ENCODE measurements at places on chromosomes 5 and 9.

DNA sequence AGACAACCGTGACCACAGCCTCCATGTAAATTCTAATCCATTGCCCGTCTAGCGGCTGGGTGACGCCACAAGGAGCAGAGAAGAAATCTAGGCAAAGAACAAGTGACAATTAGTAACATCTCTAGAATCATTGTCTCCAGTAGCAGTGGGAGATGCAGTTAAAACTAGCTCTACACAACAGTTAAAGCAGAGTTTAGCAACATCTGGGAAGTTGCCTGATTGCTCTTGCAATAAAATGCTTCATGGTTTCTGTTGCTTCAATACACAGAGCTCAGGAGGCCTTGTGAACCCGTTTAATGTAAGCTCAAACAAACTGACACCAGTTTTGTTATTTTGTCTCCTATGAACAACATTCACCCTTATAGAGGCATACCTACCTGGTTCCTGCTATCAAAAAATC lies 369.8 kb upstream of the PDE4D start:
- DNase-seq = no peak

DNA sequence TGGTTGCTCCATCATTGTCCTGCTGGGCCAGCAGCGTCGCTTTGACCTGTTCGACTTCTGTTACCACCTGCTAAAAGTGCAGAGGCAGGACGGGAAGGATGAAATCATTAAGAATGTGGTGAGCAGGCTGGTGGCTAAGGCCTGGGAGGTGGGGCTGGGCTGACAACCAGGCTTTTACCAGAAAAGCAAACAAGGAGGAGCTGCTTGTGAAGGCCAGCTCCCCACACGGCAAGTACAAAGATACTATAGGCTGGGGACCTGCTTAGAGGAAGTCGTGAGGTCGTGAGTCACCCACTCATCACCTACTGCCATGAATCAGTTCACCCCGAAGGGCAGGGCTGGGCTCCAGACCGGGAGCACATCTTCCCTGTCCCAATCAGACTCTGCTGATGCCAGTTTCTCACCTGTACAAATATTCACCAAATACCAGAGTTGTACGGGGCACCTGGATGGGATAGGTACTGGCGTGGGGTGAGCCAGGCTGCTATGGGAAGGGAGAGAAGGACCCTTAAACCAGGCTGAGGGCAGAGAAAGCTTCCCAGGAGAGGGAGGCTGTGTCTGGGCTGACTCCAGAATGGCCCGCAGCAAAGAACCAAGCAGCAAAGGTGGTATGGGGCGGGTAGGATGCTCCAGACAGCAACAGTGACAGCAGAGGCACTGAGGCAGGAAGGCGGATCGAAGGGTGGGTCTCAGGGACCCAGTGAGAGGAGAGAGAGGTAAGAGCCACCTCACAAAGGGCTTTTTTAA lies 69.3 kb upstream of the NIPAL4 start:
- no peak for DNase-seq

- DNase-seq = no peak
These were observed 427 bp downstream of the SERINC5 start for GRCh38 chr5:80255431-80255810.

DNA sequence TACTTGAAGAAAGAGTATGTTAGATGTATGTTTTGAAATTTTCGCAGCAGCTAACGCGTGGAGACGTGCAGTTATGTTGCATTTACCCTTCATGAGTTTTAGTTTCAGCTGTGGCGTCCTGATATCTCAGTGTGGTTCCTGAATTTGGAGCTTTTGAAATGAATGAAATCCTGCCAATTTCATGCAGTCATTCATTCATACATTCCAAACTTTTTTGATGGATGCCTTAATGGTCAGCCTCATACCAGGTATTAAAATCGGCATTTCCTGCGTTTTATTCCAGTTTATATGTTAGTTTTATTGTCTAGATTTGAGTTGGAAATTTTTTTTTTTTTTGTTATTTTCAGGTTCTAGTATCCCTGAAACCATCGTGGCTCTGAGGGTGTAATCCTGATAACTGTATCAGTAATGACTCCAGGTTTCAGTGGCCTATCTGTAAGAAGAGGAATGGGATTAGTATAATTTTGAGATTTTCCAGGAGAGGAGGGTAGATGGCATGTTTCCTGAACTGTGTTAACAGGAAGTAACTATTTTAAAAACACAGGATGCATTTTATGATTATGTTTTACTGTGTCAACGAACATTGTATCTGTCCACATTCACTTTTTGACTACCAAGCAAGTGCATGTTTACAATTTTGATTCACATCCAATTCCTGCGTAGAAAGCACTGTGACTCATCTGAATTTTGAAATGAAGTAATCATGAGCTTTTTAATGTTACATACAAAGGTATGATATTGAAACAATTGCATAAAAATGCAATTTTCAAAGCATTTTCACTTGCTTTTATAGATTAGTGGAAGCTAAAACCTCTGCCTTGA lies 1.0 kb downstream of the FOCAD start:
- DNase-seq = no peak

- DNase-seq = no peak
These were observed 54.1 kb upstream of the CHD1 start for GRCh38 chr5:98982880-98983279.

- DNase-seq = no peak
These were observed 37.5 kb downstream of the SLC44A1 start for GRCh38 chr9:105281926-105282325.

DNA sequence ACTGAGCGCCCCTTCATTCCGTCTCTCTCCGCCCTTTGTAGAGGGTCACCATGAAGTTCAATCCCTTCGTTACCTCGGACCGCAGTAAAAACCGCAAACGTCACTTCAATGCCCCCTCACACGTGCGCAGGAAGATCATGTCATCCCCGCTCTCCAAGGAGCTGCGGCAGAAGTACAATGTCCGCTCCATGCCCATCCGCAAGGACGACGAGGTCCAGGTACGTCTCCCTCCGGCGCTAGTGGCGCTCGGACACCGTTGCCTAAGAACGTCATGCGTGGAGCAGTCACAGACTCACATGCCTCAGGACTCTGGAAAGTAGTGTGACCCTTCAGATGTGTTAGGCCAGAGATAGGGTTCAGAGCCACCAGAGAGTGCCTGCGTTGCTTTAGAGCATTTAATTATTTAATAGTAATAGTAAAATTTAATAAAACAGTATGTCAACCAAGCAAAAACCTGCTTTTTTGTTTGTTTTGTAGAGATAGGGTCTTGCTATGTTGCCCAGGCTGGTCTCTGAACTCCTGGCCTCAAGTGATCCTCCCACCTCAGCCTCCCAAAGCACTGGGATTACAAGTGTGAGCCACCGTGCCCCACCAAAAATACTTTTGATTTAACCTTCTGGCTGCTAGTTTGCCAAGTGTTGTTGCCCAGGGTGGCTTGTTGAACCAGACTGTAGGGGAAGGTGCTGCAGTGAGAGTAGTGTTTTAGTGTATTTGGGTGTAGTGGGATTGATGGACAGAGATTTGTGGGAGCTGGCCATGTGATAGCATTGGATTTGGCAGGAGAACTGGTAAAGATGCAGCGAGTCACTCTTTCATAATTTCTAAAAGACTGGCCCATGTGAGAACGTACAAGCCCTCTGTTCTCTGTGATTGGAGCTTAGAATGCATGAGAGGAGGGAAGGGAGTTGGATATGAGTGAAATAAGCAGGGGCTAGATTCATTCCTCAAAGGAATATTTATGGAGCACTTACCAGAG lies 888 bp downstream of the RPL26L1 start:
- DNase-seq = no peak

DNA sequence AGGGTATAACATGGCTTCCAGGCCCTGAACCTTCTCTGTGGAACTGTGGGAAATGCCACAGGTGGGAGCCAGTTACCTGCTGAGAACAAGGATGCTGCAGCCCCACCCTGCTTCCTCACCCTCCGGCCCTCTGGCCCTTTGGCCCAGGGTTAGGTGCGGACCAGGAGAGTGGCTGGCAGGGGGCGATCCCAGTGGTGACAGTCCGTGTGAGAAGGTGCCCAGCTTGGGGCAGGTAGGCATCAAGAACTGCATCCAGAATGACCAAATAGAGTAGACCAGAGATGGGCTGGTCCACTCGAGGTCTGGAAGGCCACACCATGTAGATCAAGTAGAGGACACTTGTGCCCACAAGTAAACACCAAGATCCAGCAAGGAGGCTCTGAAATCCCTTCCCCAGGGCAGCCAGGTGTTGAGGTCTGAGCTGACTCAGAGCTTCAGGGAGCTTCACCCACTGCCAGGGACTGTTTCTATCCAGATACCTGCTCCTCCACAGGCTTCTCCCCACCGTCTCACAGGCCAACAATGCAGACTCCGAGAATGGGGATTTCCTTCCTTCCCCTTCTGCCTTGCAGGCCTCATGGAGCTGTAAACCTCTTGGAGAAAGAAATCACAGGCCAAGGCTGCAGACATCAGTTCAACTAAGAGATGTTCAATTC lies 61.4 kb upstream of the ZSWIM6 start:
- DNase-seq = no peak

DNA sequence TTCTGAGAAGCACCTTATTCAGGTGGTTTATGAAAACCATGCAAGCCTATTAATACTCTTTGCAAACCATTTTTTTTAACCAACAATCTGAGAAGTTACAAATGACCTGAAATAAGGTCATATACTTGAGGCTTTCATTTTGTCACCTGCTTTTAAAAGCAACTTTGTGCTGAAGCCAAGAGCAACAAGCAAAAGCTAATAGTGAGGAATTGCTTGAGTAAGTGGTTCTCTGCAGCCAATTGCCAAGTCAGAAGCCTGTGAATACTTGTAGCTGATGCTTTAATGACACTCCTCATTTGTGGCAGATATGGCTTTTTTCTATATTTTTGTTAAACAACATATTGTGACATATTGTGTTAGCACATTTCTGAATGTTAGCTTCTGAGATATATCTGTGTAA lies 126.7 kb upstream of the ZNF608 start:
- no peak for DNase-seq

DNA sequence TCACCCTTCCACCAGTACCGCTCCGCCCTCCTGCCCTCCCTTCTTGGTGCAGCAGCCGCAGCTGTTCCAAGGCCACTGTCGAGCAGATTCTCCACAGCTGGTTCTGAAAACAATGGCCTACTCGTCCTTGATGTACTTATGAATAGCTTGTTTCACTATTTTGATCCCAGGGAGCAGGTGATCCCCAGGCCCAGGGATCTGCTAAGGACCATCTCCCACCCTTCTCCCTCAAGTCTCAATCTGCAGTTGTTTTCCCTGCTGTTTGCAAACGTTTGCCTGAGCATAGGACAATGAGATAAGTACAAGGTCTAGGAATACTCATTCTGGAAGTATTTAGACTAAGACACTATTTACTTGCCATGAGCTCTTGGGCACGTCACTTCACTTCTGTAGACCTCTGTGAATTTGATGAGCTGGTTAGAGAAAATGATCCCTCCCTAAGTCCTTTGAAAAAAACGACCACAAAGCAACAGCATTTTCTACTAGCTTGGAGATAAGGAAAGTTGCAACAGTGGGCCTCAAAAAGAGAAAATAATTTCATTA lies 1.8 kb downstream of the LURAP1L start:
- no peak for DNase-seq

DNA sequence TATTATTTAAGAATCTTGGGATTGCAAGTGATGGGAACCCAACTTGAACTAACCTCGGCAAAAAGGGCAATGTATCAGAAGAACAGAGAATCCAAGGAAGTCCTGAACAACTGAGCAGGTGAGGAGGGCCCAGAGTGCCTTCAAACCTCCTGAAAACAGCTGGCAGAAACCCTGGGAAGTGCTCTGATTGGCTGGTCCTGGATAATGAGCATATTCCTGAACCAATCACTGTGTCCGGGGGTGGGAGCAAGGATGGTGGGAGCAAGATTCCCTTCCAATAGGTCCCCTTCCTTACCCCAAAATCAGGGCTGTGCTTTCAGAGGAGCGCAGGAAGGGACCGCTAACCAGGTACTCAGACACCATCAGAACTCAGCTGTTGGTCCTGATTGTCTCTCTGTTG lies 31.9 kb upstream of the TBC1D2 start:
- no peak for DNase-seq

- no peak for DNase-seq
These were observed 42.8 kb downstream of the SNX30 start for GRCh38 chr9:112793213-112793810.

DNA sequence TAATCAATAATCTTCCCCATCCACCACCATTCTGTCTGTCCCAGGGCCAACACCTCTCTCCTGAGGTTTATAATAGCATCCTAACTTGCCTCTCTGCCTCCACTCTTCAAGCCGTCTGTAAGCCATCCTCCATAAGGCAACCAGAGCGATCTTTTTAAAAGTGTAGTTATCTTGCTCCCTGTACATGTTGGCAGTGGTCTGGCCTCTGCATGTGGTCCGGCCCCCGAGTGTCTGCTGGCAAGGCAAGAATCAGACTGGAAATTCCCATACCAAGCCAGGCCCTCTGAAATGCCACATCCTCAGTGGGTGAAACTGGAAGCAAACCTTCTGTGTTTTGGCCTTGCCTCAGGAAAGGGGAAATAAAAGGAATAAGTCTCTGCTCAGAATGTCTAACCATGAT lies 17.0 kb downstream of the TTLL11 start:
- no peak for DNase-seq

GRCh38 chr5:159249158-159249557 lies 13.9 kb upstream of the UBLCP1 start:
- no peak for DNase-seq

DNA sequence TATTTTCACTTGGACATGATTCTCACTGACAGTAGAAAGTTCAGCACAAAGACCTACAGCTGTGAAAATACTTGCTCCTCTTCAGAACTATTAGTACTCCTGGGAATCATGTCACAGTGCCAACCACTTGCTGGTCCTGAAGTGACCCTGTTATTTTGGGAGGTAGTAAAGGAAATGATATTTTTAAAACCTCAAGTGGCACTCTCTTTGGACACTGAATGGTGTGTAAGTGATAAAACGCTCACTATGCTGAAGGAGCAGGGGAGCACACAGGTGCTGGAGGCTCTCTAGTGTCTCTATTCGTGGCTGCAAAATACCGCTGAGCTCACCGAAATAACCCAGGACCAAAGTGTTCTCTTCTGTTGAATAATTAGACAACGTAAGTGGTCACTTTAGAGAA lies 76.9 kb upstream of the SPATA31D4 start:
- no peak for DNase-seq

Measured in esophagus squamous epithelium (tissue), 5 donors.